ENCODE measurements at places on chromosomes 5 and 9. TPM values are rescaled to one million over a fixed set of nuclear protein-coding genes. Genes with fewer than 3 reads are reported as not detected.

Gene CCDC192
- not detected for total RNA-seq

Gene GLRA1
- not detected for total RNA-seq

Gene TRPM3
- total RNA-seq, result 0.90 TPM

Gene SMAD5
- total RNA-seq, result 71.0 TPM

Gene FAM120AOS
- total RNA-seq, result 31.5 TPM

Gene GRM6
- not detected for total RNA-seq

Gene PCYOX1L
- 3.1 TPM for total RNA-seq

Gene GCNT4
- 5.5 TPM for total RNA-seq

Gene CCDC69
- total RNA-seq, result 70.6 TPM

Gene PLAC8L1
- total RNA-seq, result not detected

Gene PCDHB6
- total RNA-seq, result 1.6 TPM

Gene PLK2
- 28.0 TPM for total RNA-seq

Gene SLC45A2
- not detected for total RNA-seq

Gene PELO
- 49.4 TPM for total RNA-seq

Gene PRRC1
- 46.6 TPM for total RNA-seq

Gene LAMC3
- total RNA-seq, result not detected

Gene ADAMTS19
- not detected for total RNA-seq

Gene LSM11
- 5.8 TPM for total RNA-seq

Gene NTNG2
- 3.4 TPM for total RNA-seq

Gene PDE6A
- not detected for total RNA-seq

Gene LHX2
- not detected for total RNA-seq

Gene CAMK4
- 0.69 TPM for total RNA-seq
